ENCODE measurements at places on chromosomes 2 and 18. TPM values are rescaled to one million over a fixed set of nuclear protein-coding genes. Genes with fewer than 3 reads are reported as not detected.

Gene MC5R
- not detected for total RNA-seq

Gene STARD6
- not detected for total RNA-seq

Gene CXCR4
- total RNA-seq: 366 TPM

Gene RBM44
- 0.91 TPM for total RNA-seq

Gene SPATA3
- total RNA-seq: not detected

Gene APCDD1
- total RNA-seq: not detected

- no peak for DNase-seq
These were observed 134.3 kb downstream of the RDH14 start for GRCh38 chr2:18426174-18426573.

DNA sequence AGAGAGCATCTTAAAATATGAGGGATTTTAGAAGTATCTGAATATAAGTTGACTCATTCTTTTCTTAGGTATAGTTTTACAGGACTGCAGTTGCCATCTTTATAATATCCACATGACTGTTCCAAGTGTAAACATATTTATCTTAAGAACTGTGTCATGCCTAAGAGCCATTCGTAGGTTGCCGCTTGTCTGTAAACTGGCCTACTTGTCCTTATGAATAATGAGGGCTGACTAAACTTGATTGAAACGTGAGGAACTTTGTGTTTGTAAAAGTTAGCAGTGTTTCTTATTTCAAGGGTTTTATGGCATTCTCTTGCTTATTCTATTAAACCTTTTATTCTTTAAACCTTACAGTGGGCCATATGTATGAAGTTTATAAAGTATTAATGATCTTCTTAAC, 99.6 kb downstream of the MAP3K20 start:
- no peak for DNase-seq

DNA sequence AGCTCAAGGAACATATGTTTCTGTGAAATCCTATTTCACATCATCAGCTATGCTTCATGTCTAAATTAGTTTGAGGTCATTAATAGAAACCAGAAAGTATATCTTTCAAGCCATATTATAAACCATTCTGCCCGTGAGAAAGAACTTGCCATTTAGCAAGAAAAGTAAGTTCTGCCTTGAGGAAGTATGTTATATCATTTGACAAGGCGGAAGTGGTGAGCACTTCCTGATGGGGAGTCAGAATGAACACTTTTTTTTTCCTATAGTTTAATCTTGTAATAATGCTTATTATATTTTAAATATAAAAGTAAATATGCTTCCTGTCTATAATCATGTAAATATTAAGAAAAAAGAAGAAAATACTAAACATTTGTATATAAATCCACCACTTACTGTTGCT, 39.3 kb upstream of the NRXN1 start:
- no peak for DNase-seq

- no peak for DNase-seq
These were observed 8.0 kb downstream of the TGOLN2 start for GRCh38 chr2:85319796-85320195.

DNA sequence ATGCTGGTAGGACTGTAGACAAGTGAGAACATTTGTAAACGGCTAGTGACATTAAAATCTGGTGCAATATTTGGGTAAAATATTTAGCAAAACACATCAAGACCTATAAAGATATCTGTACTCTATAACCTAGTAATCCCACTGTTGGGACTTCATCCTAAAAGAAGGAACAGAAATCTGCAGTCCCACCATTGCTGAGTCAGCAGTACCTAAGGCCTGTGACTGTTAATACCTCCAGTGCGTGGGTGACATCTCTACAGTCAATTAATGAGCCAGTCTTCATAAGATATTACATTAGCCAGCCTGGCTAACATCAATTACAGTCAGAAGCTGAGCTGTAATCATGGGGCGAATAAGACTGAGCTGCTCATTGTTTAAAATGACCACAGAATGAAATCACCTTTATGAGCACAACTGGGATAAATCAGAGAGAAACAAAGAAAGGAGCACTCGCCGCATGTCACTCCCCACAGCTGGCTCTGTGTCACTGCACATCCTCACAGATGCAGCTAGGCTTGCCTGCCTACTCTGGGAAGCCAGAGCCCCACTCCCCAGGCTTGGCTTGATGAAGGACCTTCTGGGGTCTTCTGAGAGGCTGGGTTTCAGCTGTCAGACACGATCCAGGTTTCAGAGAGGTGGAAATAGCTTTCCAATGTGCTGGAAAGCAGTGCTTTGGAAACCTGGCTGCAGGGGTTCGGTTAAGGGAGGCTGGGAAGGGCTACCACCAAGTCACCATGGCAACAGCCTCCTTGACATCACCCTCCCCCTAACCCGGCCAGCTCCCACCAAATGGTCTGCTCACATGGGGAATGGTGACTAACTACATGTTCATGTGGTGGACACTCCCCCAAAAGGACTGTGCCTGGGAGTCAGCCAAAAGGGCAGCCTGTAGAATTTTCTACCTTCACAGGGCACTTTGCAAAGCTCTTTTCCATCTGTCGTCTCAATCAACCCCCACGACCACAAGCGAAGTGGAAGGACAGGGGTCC, 145.0 kb downstream of the ZBTB7C start:
- DNase-seq: no peak

DNA sequence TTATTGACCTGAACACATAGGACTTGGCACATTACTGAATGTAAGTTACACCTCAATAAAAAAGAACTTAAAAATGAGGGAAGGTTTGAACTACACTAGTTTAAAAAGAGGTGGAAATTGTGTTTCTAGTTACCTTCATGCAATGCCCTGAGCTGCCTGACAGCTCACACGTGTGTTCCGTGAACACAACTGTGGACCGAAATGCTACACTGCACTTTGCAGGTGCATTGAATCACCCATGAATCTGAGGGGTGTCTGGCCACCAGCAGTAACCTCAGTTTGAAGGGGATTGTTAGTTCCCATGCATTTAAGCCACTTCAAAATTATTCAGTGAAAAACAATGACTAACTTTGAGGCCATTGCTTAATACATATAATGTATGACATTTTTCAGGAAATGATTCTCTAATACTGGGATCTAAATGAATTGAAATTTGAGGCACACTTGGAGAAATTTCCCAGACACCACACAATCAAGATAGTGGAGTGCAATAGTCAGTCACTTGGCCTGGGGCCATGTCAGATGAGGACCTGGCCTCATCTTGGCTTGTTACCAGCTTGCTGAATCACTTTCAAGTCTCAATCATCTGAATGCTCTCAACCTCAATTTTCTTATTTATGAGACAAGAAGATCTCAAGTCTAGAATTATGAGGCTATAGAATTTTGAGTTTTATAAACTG, 59.3 kb downstream of the MYL12B start:
- DNase-seq: no peak

- no peak for DNase-seq
These were observed 4.7 kb downstream of the MAPRE3 start for GRCh38 chr2:26975102-26975501.

DNA sequence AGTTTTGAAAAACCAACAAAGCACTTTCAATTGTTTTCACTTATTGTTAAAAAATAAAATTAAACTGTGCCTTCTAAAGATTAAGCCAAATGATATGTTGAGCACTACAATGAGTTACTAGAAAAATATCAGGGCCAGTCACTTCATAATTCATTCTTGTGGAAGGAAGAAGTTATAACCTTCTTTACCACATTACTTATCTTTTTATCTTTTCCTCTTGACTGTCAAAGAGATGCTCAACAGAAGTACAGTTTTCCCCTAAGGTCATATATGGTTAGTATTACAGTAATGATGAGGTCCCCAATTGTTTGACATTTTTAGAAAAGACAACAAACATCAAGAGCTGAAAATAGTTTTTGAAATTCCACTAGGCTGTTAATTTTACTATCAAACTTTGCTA, 9.4 kb downstream of the PELI1 start:
- DNase-seq: no peak

- no peak for DNase-seq
These were observed 14.9 kb downstream of the IL1B start for GRCh38 chr2:112821682-112822081.

GRCh38 chr2:241846406-241846805, 12.3 kb downstream of the PDCD1 start:
- DNase-seq: no peak

GRCh38 chr2:182543741-182544525, 117.1 kb upstream of the PDE1A start:
- DNase-seq: no peak

GRCh38 chr2:10305715-10306114, 3.0 kb downstream of the HPCAL1 start:
- peak; percentile 77 for DNase-seq

- peak; percentile 92 for DNase-seq
These were observed 9.7 kb downstream of the SMAD7 start for GRCh38 chr18:48940854-48941611.

DNA sequence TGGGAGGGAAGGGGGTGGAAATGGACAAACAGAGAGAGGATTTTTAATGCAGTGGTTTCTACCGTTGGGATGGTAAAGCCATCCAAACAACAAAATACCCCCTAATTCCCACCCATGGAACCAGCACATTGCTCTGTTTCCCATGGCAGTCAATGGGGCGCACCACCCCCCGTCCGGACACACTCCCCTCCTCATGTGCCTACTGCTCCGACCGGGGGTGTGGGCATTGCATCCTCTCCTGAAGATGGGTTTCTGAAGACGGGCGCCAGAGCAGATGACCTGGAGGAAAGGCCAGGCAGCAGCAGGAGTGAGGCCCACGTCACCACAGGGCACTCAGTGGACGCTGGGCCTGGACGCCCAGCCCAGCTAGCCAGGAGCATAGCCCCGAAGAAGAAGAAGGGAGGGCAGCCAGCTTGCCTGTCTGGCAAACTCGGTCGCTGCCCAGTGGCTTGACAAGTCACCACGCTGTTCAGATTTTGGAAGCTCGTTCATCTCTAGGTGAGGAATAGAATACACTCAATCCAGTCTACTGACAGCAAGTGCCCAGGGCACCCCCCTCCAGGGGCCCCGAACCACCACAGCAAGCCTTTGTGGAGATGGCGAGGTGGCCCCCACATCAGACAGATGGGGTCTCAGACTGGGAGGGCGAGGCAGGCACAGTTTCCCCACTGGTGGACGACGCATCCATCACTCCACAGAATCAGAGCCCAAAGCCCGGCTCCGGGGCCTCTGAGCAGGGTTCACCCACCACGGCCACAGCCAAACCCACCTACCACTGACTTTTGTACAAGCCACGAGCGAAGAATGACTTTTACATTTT, 296.2 kb upstream of the SALL3 start:
- no peak for DNase-seq

DNA sequence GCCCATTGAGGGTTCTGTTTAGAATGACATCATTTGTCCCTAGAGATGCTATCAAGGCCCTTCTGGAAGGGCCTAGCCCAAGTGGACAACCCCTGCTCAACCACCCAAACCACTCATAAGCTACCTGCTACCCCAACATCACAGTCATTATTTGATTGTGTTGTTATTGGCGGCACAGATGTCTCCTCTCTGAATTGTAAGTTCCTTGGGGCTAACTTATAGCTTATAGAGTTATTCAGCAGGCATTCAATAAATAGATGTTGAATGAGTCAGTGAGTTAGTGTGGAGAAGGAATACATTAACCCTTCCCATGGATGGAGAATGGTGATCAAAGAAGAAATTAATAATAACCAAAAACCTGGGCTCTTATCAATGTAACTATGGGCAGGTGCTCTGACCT, 80.0 kb downstream of the ACAA2 start:
- no peak for DNase-seq

DNA sequence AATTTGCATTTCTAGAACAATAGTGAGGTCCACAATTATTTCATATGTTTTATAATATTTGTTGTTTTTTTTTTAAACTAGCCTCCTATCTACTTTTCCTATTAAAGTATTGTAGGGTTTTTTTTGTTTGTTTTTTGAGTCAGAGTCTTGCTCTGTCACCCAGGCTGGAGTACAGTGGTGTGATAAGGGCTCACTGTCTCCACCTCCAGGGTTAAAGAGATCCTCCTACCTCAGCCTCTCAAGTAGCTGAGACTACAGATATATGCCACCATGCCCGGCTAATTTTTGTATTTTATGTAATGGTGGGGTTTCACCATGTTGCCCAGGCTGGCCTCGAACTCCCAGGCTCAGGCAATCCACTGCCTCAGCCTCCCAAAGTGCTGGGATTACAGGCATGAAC, 122.5 kb downstream of the SLC39A10 start:
- no peak for DNase-seq

All from naive thymus-derived CD8-positive, alpha-beta T cell (primary cell).